ENCODE measurements at places on chromosomes 7 and 10. TPM values are rescaled to one million over a fixed set of nuclear protein-coding genes. Genes with fewer than 3 reads are reported as not detected.

Gene HTRA1
- total RNA-seq: not detected

Gene CTAGE8
- total RNA-seq: 1.1 TPM

Gene CFTR
- total RNA-seq: not detected

Gene LAMB1
- not detected for total RNA-seq

Gene C7orf57
- 0.14 TPM for total RNA-seq

Gene BEND7
- total RNA-seq: not detected

Gene C10orf105
- total RNA-seq: 0.30 TPM

Gene PRLHR
- not detected for total RNA-seq

Gene CALML5
- not detected for total RNA-seq

DNA sequence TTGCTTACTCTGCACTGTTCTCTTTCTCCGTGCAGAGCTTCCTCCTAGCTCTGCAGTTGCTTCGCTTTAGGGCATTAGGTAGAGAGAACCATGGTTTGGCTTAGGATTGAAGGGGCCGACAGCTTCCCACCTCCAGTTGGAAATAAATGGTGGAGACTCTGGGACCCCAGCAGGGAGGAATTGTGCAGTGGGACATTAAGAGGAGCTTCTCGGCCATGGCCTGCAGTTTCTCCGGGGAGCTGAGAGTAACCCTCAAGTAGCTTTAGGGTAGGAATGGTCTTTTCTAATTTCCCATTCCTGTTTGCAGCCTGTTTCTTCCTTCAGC is 1.2 kb downstream of the SUFU start:
- DNase-seq: no peak
- H3K36me3 ChIP-seq: peaks cover 3% of the 10 kb centered on the region
- H3K4me1 ChIP-seq: peaks cover 27% of the 10 kb centered on the region
- peak overlapping the region; percentile 81 for H3K27ac ChIP-seq

DNA sequence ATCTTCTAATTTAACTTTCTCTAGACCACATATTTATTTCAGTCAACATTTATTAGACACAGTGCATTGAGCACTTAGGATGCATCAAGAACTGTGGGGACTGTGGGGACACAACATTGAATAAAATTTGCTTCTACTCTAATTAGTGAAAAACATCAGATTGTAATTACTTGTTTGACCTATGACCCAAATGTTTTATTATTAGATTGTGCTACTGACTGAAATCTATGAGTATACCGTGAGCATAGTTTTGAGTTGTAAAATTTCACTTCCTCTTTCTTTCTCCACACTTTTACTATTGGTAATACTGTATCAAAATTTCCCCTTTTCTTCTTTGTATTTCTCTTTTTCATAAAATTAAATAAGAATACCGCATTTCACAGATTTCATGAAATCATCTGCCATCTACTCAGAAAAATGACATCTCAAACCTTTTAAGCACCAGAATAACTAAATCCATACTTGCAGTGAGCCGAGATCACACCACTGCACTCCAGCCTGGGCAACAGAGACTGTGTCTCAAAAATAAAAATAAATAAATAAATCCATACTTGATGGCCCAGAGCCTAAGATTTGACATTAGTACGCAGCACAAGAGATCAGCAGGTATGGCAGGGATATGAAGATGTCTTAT is 25.4 kb upstream of the INPP5F start:
- H3K27me3 ChIP-seq: no peaks in the 10 kb centered on the region
- H3K36me3 ChIP-seq: peaks cover 2% of the 10 kb centered on the region

DNA sequence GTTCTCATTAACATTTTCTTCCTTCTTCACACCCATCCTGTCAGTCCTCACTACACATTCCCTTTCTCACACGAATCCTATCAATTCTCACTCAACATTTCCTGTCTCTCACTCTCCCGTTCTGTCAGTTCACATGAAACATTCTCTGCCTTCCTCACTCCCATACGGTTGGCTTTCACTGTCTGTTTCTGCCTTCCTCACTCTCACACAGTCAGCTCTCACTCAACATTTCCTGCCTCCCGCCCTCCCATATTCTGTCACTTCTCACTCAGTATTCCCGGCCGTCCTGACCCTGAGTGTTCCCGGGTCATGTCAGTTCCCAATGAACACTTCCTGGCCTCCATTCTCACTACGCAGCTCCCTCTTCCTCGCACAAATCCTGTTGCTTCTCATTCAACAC is 61.5 kb downstream of the DYNC2I1 start:
- DNase-seq: no peak
- no peaks in the 10 kb centered on the region for H3K4me1 ChIP-seq
- H3K4me3 ChIP-seq: no peak overlapping the region
- no peaks in the 10 kb centered on the region for H3K27me3 ChIP-seq

DNA sequence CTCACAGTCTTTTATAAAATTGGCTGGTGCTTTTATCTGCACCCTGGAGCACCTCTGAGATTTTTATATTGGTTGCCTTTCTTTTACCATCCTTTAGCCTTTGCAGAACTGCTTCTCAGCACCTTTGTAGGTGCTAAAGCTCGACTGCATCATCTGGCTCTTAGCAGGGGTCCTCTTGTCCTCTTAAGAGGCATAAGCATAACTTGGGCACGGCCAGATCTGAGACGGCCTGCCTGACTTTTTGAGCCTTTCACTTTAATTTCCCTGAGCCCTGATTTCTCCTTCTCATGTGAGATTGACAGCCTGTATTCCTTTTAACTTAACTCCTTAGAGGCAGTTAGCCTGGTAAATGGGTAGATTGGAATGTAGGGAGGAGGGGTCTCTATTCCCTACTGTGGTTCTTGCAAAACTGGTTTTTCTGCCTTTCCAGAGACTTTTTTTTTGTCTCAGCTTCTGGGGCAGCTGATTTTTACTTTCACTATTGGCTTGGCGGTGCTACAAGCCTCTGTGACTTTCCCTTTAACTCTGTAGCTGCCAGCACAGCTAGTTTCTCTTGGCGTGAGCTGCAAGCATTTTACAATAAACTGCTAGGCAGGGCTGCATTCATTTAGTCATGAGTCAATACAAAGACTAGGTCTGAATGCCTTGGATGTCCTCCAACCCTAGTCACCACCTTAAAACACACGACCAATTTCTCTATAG is 24.0 kb downstream of the ZPBP start:
- no peak for DNase-seq
- H3K27me3 ChIP-seq: peaks cover 8% of the 10 kb centered on the region
- peaks cover 17% of the 10 kb centered on the region for H3K4me1 ChIP-seq
- peaks cover 8% of the 10 kb centered on the region for H3K36me3 ChIP-seq
- peak overlapping the region; percentile 96 for H3K27ac ChIP-seq

DNA sequence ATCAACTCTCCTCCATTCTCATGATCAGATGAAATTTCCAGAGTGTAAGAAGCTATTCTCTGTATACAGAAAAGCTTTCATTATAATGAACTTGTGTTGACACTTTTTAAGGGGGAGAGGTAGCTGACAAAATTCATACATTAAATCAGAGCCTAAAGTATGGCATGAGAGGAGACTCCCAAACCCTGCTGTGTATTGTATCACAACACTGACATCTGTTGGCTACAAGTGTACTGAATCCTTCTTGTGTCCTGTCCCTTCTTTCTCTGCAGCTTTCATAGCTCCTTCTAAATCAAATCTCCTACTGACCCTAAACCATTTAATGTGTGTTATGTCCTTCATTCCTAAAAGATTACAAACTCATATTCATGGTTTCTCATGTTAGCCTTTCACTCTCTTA is 70.9 kb downstream of the GCC1 start:
- H3K4me3 ChIP-seq: no peak overlapping the region
- DNase-seq: no peak
- H3K27ac ChIP-seq: no peak overlapping the region
- H3K36me3 ChIP-seq: no peaks in the 10 kb centered on the region
- H3K4me1 ChIP-seq: no peaks in the 10 kb centered on the region

DNA sequence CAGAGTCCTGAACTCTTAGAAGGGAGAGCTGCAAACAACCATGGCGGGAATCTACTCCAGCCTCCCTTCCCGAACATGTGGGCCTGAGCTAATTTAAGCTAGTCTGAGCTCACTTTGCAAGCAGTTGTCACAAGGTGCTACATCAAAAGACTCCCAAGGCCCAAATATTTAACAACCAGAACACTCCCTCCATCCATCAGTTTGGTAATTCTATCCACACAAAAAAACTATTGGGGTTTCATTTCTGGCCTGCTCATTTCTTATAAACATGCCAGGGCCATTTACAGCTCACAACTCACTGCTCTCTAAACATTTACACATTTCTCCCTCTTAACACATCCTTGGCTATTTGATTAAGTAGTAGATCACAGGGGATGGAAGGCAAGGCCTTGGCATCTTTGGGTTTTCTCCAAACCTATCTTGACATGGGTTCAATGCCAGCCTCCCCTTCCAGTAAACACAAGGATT is 263.4 kb downstream of the KCNMA1 start:
- H3K4me1 ChIP-seq: no peaks in the 10 kb centered on the region
- peaks cover 3% of the 10 kb centered on the region for H3K36me3 ChIP-seq
- DNase-seq: no peak
- peaks cover 5% of the 10 kb centered on the region for H3K27me3 ChIP-seq
- H3K27ac ChIP-seq: no peak overlapping the region
- no peak overlapping the region for H3K4me3 ChIP-seq

DNA sequence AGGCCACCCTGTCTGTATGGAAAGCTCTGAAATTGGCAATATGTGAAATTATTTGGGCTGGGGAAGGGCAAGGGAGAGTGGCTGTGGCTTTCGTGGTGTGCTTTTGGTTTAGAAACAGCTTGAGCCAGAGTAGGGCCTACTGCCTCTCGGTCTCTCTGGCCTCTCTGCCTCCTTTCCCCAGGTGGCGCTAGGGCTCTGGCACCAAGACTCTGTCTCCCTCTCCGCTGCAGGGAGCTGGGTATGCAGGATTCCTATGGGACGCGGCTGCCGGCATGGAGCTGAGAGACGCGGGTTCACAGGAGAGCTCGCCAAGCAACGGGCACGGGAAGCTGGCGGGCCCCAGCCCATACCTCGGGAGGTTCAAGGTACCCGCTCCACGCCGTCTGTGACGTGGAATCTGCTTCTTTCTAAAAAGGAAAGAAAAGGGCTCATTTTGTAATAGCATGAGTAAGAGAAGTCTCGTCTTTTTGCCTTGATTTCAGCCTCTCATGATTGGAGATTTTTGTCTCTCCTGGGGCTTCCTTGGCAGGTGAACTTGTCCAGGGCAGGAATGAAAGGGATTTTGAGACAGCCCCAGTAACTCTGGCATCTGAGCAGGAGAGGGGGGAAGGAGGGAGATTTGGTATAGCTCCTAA is 105.1 kb upstream of the ANLN start:
- no peak overlapping the region for H3K27ac ChIP-seq
- H3K36me3 ChIP-seq: peaks cover 2% of the 10 kb centered on the region
- peaks cover 5% of the 10 kb centered on the region for H3K27me3 ChIP-seq

- no peak overlapping the region for H3K4me3 ChIP-seq
- peaks cover 1% of the 10 kb centered on the region for H3K4me1 ChIP-seq
- H3K27me3 ChIP-seq: no peaks in the 10 kb centered on the region
Observed at GRCh38 chr10:75067272-75067671, 44.2 kb upstream of the SAMD8 start.

DNA sequence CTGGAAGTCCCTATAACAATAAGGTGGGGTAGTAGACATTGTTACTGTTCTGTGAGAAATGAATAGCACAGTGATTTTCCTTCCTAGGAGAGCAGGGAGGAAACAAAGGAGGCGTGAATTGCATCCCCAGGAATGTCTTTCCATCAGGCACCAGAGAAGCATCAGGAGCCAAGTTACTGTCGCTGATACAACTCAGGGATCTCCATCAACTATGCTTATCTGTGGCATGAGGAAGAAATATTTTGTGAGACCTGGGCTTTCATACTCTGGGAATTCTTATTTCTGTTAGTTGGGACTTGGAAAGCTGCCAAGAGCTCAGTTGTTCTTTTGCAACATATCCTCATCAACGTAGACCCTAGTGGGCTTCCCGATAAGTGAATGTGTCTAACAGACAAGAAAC is 622.3 kb downstream of the SUGCT start:
- DNase-seq: no peak
- H3K27ac ChIP-seq: no peak overlapping the region

GRCh38 chr10:37490266-37490665 is 364.9 kb downstream of the ANKRD30A start:
- no peak overlapping the region for H3K27ac ChIP-seq
- no peaks in the 10 kb centered on the region for H3K36me3 ChIP-seq
- no peak overlapping the region for H3K4me3 ChIP-seq

- no peak for DNase-seq
- no peak overlapping the region for H3K4me3 ChIP-seq
- H3K36me3 ChIP-seq: no peaks in the 10 kb centered on the region
- no peak overlapping the region for H3K27ac ChIP-seq
- H3K4me1 ChIP-seq: no peaks in the 10 kb centered on the region
Observed at GRCh38 chr10:97136756-97137155, 49.0 kb downstream of the SLIT1 start.

GRCh38 chr10:62502995-62503613 is 128.9 kb downstream of the ZNF365 start:
- no peaks in the 10 kb centered on the region for H3K4me1 ChIP-seq
- no peak for DNase-seq
- H3K27me3 ChIP-seq: peaks cover 7% of the 10 kb centered on the region
- peaks cover 1% of the 10 kb centered on the region for H3K36me3 ChIP-seq
- H3K27ac ChIP-seq: no peak overlapping the region
- no peak overlapping the region for H3K4me3 ChIP-seq

GRCh38 chr10:28393956-28394568 is 91.2 kb upstream of the MPP7 start:
- no peak overlapping the region for H3K27ac ChIP-seq
- peaks cover 3% of the 10 kb centered on the region for H3K4me1 ChIP-seq
- H3K36me3 ChIP-seq: no peaks in the 10 kb centered on the region
- peak; percentile 61 for DNase-seq
- H3K4me3 ChIP-seq: no peak overlapping the region

DNA sequence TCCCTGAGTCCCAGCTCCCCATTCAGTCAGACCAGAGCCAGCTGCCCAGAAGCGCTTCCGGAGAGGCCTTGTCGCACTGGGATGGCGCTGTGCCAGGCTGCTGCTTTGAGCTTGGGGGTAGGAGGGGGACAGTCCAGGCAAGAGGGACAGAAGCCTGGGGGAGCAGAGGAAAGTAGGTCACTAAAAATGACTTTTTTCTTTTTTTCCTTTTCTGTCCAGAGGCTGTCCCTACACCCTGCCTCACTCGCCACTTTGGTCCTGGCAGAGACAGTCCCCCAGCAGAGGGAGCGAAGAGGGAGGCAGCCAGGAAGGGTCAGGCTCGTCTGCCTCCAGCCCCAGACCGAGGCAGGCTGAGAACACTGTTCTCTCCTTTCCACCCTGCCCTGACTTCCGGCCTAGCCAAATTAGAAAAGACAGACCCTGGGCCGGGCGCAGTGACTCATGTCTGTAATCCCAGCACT is 15.8 kb upstream of the TRIM8 start:
- H3K4me1 ChIP-seq: peaks cover 25% of the 10 kb centered on the region
- no peak overlapping the region for H3K4me3 ChIP-seq
- no peaks in the 10 kb centered on the region for H3K27me3 ChIP-seq
- H3K36me3 ChIP-seq: no peaks in the 10 kb centered on the region

- no peak for DNase-seq
- no peaks in the 10 kb centered on the region for H3K36me3 ChIP-seq
- peaks cover 1% of the 10 kb centered on the region for H3K4me1 ChIP-seq
- H3K27me3 ChIP-seq: no peaks in the 10 kb centered on the region
- no peak overlapping the region for H3K4me3 ChIP-seq
Observed at GRCh38 chr7:68235937-68236336, 1239.3 kb downstream of the TYW1 start.
